ENCODE measurements at places on chromosomes 5 and 9. TPM values are rescaled to one million over a fixed set of nuclear protein-coding genes. Genes with fewer than 3 reads are reported as not detected.

FGF18 gene
- 0.63 TPM for total RNA-seq

EIF4E1B gene
- 0.31 TPM for total RNA-seq

WNK2 gene
- 86.1 TPM for total RNA-seq

SLC4A9 gene
- not detected for total RNA-seq

ABCA1 gene
- total RNA-seq: 41.6 TPM

Data from parietal lobe (tissue), 2 donors.